ENCODE measurements at places on chromosomes 2 and 18.

- no peak for DNase-seq
Measured at GRCh38 chr2:190490502-190490901, 44.0 kb downstream of the NEMP2 start.

DNA sequence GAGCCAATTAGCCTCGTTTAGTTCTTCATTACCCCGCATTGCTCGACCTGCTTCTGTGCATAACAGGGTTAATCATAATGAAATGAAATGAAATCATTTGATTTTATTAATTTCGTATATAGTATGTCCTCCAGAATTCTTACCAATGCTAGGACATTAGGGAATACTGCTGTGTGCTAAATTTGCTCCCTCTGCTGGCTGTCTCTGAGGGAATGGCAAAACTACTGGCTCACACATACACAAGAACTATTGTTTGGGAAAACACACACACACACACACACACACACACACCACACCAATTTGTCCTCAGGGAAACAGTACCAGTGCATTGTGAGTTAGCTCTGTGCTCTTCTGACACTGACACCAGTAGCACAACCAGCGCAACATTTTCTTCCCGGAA, 273.3 kb upstream of the TCF4 start:
- DNase-seq, result peak; percentile 57

GRCh38 chr2:206392118-206392517, 51.2 kb upstream of the ADAM23 start:
- peak; percentile 6 for DNase-seq

DNA sequence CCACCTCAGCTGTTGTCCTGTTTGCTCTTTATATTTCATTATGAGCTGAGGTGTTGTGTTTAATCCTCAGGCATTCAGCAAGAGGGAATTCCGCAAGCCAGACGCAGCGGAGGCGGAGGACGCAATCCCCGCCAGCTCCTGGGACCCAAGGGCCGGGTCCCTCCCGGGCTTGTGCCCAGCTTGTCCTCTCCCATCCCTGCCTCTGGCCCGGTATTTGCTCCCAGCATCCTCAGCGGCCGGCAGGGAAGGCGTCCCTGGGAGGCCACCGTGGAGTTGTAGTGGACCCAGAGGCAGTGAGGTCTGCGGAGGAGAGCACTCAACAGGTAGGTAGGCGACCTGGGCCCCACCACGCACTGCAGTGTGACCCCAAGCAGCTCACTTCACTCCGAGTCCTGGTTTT, 42.5 kb upstream of the FOSL2 start:
- DNase-seq, result no peak

DNA sequence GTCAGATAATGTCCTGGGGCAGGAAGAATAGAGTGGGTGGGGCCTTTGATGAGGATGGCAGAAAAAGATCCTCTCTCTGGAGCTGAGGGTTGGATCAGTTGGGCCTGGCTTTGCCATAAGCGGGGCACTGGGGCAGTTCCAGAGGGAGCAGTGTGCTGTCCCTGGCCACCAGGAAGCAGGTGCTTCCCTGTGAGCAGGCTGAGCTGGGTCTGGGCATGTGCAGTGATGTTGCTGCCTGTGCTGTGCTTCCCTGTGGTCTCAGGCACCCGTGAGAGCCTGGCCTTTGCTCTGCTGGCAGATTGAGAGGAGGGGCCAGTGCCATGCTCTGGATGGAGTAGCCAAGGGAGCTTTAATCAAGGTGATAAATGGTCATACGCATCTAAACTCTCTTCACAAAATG, 14.6 kb upstream of the NPPC start:
- DNase-seq, result no peak

GRCh38 chr2:120103723-120104467, 91.0 kb downstream of the EPB41L5 start:
- peak; percentile 88 for DNase-seq

DNA sequence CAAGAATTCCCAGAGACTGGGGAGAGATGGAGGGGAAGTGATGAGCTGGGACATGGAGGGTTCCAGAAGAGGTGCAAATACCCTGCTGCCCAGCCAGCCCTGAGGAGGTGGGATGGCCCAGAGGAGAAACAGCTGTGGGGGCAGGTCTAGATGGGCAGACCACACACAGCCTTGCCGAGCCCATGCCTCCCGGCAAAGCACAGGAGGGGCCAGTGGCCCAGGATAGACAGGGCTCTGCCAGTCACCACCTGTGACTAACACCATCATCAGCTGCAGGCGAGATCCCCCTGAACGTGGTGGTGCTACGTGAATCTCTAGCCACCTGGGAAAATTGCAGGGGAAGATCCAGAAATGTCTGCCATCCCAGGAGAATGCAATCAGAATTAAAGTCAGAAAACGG, 39.4 kb downstream of the SCTR start:
- no peak for DNase-seq

DNA sequence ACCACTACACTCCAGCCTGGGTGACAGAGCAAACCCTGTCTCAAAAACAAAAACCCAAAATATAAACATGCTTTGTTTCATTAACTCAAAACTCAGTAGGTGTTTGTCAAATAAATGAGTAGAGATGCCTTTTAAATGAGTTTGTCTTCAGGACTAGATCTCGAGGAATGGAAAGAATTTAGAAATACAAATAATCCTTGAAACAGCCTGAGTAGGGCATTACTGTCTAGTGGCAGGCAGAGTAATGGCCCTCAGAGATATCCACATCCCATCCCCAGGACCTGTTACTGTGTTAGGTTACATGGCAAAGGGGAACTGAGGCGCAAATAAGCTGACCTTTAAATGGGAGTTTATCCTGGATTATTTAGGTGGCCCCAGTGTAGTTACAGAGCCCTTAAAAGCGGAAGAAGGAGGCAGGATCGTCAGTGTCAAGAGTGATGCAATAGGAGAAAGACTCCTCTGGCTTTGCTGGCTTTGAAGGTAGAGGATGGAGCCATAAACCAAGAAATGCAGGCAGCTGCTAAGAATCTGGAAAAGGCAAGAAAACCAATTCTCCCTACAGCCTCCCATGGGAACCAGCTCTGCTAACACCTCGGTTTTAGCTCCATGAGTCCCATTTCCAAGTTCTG, 63.0 kb downstream of the CABLES1 start:
- DNase-seq, result no peak

- DNase-seq, result no peak
Measured at GRCh38 chr2:206160807-206161179, 1.1 kb downstream of the EEF1B2 start.

DNA sequence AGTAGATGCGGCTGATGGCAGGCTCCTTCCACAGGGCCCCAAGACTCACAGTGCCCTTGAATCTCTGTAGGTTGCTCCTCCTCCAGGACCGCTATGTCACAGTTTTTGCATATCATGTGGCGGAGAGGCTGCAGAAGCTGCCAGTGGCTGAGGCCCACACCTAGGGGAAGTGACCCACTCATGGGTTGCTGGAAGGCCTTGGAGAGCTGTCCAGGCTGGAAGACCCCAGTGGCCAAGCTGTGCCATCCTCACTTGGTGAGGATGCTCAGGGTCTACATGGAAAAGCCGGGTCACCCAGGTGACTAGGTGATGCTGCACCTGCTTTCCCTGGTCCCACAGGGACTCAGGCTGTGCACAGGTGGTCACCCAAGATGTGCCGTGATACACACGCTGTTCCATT, 90.6 kb downstream of the SEPTIN10 start:
- DNase-seq, result no peak

DNA sequence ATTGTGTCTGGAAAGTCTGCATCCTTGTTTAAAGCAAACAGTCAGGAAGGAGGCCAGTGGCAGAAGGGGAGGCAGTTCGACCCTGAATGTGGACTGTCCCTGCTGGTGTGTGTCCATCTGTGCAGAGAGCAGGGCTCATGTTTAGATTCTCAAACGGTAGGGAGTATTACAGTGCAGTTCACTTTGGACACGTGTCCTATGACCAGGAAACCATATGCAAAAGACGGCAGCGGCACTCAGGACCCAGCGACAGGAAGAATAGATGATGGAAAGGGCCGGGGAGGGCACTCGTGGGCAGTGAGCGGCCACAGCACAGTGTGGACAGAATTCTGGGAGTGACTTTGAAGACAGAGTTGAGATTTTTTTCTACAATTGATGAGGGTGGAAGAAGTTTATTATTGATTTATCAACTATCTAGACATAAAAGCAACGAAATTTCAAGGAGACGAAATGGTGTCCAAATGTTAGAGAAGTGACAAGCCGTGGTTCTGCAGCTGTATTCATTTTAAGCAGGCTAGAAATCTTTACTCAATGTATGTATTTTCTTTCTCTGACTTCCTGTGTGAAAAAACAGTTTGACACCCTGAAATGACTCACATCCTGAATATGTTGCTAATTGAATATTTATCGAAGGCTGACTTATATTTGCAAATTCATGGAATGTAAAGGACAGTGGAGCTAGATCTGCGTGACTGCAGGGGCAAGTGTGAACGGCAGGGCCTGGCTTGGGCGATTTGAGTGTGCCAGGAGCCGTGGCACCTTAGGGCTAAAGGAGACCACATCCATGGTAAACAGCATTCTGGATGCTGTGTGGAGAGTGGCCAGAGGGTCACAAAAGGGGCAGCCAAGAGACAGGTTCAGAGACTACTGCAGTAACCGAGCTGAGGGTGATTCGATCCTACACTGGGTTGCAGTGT, 214.2 kb downstream of the PTGR3 start:
- no peak for DNase-seq

GRCh38 chr2:147096671-147097070, 748.2 kb upstream of the ACVR2A start:
- no peak for DNase-seq

GRCh38 chr2:113965644-113966043, 75.8 kb downstream of the ACTR3 start:
- DNase-seq, result peak; percentile 47

GRCh38 chr2:28613186-28613585, 117.3 kb downstream of the PLB1 start:
- DNase-seq, result no peak

DNA sequence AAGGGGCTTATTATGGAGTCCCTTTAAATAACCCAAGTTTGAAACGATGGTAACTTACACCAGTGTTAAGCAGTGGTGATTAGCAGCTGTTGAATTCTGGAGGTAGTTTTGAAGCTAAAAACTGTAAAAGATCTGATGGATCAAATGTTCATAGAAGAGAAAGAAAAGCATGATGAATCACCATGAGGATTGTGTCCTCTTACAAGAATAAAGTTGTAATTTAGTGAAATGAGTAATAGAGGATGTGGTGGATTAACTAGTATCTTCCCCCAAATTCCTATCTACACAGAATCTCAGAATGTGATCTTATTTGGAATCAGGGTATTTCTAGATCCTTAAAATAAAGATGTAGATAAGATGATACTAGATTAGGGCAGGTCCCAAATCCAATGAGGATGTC, 1138.2 kb upstream of the TMEFF2 start:
- DNase-seq, result no peak

DNA sequence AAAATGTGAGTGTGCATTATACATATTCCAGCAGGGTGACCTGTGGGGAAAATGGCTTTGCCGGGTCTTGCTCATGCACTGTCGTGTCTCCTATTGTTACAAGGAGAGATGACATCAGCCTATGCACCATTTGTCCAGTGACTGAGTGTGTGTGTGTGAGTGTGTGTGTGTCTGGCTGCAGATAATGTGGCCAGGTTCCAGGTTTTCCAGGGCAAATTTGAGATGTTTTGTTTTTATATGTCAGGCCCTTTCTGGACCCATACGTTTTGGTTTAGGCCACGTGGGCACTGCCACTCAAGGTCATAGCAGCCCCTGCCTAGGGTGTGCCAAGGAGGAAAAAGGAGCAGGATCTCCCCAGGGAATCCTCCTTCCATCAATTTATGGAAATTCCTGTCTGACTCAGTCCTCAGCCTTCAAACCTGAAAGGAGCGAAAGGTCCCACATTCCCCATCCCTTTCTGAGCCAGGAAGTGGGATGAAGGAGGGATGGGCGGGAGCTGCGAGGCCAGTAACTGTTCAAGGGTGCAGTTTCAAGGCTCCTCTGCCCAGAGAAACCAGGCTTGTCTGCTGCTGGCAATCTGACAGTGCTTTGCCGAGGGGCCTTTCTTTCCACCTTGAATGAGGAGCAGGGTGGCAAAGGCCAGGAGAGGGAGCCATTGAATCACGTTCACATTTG, 93.0 kb upstream of the SMAD2 start:
- peak; percentile 25 for DNase-seq

DNA sequence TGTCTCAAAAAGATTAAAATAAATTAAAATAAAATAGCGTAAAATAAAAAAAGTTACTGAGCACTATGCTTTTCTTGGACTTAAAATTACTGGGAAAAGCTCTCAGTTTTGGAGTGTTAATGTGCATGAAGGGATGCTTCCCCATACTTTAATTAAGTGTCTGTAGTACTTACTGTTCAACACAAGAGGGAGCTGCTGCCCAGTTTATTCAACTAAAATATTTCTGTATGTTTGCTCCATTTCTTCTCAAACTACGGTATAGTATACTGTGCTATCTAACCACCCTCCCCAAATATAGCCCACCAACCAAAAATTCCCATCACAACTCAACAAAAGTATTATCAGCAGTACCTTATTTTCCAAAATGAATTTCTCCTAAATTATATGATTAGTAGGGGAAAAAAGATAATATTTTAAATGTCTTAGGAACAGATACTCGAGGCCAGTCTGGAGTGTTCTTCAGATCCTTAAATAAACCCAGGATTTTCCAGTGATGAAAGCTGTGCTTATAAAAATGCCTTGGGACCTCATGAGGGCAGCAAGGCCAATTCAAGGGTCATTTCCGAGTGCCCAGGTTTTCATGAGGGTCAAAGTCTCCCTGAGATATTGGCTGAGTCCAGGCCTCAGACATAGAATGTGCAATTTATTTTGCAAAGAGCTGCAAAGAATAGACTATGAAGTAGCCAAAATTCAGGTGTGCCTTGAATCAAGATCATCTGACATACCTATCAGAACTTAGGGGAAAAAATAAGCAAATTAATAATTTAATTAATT, 64.1 kb downstream of the CHRNA1 start:
- peak; percentile 48 for DNase-seq
